ENCODE measurements at places on chromosomes 6 and 20.

- no peak for DNase-seq
Observed at GRCh38 chr6:151341476-151342195, 49.7 kb downstream of the ZBTB2 start.

DNA sequence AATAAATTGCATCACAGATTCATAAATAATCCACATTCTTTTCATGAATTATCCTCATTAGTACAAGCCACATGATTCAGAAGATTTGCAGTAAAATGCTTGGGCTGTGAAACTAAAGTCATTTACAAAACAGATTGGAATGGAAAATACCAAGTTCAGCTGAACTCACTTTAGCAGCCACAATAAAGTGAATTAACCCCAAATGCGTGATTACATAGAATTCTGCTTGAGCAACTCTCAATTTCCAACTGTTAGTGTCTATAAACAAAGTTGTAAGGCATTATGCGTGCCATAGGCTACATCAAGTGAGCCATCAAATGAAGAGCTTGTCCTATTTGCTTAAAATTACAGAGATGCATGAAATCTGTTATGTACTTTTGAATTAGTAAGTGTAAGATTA lies 60.4 kb upstream of the GFRAL start:
- no peak for DNase-seq

DNA sequence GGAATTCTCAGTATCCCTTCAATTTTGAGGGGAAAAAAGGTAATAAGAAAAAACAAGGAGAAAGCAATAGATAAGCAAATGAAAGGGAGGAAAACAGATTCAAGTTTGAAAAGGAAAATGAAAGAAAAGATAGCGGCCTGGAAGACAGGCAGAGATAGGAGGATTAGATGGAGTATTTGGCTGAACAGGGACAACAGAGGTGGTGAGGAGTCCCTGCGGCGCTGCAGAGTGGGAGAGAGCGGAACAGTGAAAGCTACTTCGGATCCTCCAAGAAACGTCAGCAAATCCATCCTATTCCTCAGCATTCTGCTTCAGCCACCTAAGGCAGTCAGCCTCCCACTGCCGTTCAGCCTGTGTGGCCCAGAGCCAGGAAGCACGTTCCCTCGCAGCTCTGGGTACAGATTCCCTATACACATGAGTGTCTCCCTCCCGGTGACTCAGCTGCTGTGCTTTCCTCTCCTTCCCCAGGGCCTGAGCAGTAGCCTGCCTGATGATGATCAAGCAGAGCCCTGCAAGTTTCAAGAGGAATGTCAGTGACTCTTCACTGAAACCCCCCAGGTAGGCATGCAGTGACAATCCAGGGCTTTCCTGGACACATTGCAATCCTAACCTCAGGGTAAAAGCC lies 43.4 kb upstream of the CDYL start:
- DNase-seq: no peak

GRCh38 chr6:106913111-106913510 lies 61.4 kb downstream of the CD24 start:
- no peak for DNase-seq

DNA sequence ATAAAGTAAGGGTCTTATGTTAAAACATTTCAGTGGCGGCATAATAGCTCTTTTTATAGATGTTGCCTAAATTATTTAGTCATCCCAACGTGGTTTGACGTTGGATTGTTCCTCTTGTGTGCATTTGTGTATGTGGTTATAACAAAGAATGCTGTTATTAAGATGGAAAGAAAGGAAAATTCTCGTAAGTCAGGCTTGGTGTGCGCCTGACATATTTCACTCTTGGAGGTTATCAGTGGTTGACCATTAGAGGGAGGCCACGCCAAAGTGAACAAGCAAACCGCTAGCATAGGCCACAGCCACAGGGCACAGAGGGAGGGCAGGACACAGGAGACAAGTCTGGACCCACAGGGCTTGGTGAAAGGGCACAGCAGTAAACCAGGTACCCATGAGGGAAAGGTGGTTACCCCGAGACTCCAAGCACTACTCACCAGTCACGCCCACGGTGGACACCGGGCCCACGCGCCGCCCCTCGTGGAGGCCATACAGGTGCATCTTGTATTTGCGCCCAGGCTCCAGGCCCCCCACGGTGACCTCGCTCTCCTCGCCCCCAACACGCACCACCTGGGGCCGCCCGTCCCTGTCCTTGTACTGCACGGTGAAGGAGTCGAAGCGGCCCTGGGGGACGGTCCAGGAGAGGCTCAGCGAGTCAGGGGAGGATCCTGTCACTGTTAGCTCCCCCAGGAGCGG lies 22.9 kb downstream of the CYP21A2 start:
- no peak for DNase-seq

GRCh38 chr6:14089224-14089623 lies 28.3 kb upstream of the CD83 start:
- DNase-seq: no peak

GRCh38 chr6:47476781-47477496 lies 650 bp upstream of the CD2AP start:
- no peak for DNase-seq

- no peak for DNase-seq
Observed at GRCh38 chr6:122207794-122208193, 191.7 kb upstream of the HSF2 start.

- DNase-seq: no peak
Observed at GRCh38 chr20:19347943-19348456, 135.6 kb downstream of the SLC24A3 start.

- DNase-seq: no peak
Observed at GRCh38 chr6:9620263-9620662, 794.6 kb downstream of the TFAP2A start.

DNA sequence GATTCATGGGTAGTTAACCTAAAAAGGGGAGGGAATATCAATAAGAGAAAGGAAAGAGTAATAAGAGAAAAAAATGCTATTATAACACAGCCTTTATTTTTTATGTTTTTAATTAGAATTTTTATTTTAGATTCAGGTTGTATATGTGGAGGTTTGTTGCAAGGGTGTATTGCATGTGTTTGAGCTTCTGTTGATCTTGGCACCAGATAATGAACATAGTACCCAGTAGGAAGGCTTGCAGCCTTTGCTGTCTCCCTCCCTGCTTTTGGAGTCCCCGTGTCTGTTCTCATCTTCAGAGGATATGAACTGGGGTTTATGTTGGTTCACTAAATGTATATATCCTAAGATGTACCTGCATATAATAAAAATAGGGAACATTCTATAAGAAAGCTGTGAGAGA lies 250.0 kb downstream of the UST start:
- DNase-seq: no peak

GRCh38 chr20:5770231-5770986 lies 20.2 kb downstream of the SHLD1 start:
- no peak for DNase-seq

GRCh38 chr6:76792394-76792793 lies 670.9 kb downstream of the HTR1B start:
- DNase-seq: no peak

DNA sequence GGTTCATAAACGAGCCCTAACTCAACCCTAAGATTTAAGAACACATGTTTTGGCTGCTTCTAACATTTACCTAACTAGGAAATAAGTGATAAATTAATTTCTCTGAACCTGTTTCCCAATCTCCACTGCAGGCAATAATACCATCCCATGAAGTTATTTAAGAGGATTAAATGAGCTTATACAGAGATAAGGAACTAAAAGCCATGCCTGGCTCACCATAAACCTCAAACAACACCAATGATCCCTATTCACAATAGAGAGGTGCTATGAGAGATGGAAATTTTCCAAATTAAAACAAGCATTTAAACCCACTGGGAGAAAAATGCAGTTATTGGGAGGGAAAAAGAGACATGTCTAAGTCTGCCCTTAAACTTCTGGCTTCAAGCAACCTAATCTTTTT lies 33.9 kb upstream of the KLHL31 start:
- DNase-seq: no peak

DNA sequence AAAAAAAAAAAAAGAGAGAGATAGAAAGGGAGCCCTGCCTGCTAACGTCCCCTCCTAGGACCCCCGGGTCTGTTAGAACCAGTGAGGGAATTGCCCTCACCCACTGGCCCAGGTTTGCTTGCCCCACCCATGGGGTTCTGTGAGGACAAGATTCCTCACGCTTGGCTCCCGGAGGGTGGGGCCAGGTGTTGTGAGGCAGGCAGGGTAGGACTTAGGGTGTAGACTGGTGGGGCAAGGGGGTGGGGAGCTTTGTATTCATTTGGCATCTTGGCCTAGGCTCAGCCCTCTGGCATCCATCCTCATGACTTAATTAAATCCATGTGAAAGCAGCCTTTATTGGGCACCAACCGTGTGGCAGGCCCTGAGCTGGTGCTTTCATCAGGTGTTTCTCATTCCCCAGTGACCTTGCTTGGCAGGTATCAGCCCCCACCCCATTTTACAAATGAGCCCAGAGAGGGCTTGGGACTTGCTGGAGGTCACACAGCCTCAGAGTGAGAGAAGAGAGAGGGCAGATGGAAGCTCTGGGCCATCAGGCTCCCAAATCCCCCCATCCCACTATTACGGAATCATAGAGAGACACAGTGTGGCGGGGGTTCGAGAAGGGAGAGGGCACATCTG lies 19.0 kb downstream of the RAB44 start:
- no peak for DNase-seq

DNA sequence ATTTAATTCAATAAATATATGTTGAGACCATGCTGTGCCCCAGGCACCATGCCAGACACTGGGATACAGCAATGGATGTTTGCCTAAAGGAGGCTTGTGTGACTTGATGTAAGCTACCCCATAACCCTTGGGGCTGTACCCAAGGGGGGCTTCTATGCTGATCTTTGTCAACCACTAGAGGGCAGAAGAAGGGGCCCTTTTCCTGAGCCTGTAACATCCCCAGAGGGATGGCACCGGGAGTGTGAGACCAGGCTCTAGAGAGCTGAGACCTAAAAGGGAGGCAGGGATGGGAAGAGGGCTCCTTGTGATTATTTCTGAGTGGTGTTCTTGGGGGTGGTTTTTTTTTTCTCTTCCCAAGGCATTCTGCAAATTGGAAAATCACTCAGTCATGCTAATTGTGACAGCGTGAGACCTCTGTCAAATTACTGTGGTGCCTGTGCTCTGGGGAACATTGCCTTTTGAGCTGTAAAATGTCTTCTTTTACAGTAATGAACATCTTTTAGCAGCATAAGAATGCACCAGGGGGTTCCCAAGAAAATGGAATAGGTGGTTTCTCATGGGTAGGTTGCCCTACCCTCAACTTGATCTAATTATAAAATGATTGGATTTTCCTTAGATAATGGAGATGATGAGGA lies 138.7 kb upstream of the SLC24A3 start:
- DNase-seq: no peak

- DNase-seq: no peak
Observed at GRCh38 chr6:43242908-43243663, at the start of gene TTBK1. TSS of gene TTBK1 (plus strand) at chr6:43243481. CDS start at chr6:43246661, 3,180 bp downstream.

- no peak for DNase-seq
Observed at GRCh38 chr20:61120595-61121515, 131.2 kb upstream of the CDH4 start.

DNA sequence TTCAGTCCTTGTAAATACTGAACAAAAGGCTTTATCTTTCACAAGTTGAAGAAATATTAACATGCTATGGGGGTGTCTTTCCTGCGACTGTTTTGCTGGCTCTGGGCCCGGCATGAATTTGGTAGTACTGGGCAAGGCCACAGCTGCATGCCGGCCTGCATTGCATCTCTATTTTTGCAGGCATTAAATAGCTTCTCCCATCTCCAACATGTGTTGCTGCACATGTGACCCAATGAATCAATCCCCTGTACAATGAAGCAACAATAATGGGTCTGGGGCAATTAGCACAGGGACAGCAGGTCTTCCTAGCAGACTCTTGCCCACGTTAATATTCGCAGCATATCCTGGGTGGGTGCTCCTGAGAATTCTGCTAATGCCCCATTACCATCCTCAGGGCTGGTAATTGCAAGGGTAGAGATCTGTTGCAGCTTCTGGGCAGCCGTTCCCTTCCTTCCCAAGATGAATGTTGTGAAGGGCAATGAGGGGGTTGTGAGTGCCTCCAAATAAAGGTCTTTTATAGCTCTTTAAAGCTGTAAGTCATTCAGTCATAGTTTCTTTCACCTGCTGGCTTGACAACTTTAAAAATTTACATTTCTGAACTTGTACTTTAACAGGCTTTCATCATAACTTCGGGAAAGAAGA lies 24.3 kb upstream of the CDYL start:
- DNase-seq: no peak

DNA sequence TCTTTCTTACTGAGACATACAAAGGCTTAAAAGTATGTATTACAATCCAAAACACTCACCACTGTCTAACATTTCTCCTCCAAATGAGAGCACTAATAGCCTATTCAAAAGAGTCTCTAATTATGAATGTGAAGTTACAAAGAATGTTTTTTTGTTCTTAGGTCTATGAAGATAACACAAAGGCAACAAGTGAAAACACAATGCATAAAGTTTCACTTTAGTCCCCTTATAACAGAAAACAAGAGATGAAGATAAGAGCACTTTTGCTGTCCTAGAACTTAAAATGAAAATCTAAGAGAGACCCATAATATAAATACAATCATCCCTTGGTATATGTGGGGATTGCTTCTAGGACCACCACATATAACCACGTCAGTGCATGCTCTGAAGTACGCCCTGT lies 25.6 kb downstream of the ITCH start:
- no peak for DNase-seq

DNA sequence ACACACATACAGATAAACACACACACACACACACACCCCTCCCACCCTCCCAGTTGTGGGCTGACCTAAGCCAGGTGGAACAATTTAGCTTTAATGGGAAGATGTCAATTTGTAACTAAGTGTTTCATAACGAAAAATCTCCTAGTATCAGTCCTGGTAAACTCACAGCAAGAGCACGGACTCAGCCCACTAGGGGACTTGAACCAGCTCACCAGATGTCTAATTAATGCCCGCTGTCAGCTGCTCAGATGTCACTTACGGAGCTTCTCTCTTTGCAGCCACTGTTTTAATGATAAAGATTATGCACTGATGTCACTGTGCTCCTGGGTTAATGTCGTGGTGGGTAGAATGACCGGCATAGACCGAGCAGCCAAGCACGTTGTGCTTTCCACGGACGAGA lies 116.6 kb upstream of the INSM1 start:
- DNase-seq: no peak

DNA sequence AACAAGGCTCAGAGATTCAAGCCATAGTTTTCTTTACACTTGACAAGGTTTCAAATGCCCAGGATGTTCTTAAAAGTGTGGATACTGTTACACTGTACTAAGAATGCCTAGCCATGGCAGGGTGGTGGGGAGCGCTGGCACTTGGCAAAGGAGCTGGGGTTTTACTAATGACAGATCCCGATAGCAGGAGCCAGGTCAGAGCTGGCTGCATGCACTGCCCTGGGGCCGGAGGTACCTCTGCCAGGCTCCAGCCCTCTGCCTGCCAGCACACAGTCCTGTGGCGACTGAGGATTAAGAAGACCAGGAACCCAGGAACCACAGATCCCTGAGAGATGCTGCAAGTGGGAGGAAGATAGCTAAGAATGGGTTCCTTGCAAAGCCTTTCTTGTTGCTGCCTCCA lies 260.3 kb downstream of the ALDH8A1 start:
- no peak for DNase-seq

DNA sequence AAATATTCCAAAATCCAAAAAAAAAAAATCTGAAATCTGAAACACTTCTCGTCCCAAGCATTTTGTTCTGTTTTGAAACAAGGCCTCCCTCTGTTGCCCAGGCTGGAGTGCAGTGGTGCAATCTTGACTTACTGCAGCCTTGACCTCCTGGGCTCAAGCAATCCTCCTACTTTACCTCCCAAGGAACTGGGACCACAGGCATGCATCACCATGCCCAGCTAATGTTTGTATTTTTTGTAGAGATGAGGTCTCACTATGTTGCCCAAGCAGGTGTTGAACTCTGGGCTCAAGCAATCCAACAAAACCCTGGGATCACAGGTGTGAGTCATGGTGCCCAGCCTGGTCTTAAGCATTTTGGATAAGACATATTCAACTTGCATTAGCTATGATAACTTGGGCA lies 13.6 kb downstream of the SESN1 start:
- DNase-seq: no peak
